ENCODE measurements at places on chromosomes 16 and 17.

DNA sequence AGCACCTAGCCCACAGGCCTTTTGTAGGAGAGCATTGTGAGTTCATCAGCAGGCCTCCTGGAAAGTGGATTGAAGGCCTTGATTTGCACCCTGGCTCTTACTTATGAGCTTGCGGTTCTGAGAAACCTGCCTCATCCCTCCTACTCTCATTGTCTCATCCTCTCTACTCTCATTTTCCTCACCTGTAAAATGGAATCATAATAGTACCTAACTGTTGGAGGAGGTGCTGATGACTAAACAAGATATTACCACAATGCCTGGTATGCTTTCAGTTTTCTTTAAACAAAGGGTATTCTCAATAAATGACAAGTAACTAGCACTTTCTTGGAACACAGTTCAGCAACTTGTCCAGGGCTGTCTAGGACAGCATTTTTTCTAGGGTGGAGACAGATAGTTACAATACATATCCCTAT is 243.1 kb upstream of the MAF start:
- DNase-seq = no peak

GRCh38 chr16:78538292-78538691 is 438.8 kb downstream of the WWOX start:
- no peak for DNase-seq

DNA sequence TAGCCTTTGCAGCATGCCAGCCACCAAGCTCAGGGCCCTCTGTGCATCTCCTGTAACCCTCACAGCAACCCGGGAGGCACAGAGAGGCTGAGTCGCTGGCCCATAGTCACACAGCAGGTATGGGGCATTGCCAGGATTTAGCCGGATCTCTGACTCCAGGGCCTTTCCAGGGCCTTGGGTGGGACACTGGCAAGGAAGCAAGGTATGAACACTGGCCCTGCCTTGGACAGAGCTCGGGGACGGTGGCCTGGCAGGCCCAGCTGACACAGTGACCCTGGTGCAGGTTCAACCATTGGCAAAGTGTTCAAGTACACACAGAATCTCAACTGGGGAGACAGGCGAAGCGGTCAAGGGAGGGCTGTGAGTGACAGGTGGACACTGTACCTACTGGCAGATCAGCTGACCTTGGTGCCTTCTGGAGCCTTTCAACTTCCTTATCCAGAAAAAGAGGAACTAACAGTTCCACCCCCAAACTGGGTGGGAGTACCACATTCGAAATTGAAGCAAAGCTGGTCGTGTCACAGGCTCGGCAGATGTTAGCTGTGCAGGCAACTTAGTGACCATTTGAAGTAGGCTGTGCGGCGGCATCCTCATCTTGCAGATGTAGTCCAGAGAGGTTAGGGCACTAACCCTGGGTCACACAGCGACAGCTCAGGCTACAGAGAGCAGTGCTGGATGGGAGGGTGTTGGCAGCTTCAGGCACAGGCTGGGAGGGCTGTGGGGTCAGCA is 287.4 kb downstream of the SEC14L1 start:
- no peak for DNase-seq

- DNase-seq = no peak
These were observed 22.5 kb downstream of the CCR7 start for GRCh38 chr17:40542558-40543411.

DNA sequence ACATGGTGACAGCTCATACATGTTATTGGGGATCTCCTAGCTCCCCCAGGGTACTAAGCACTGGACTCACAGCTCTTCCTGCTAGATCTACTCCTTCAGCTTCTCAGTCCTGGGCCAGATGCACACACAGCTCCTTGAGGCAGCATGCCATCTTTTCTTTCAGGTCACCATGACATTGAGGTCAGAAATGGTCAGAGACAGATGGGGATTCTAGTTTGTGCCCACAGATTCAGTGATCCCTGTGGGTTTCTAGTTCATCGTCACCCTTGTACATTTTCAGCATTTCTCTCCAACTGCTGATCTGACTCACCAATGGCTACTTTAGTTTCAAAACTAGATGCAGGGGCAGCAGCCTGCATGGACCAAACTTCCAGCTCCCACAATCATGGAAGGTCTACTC is 560.7 kb upstream of the PSMD7 start:
- no peak for DNase-seq

GRCh38 chr17:75876938-75877751 is 1.2 kb downstream of the TRIM47 start:
- DNase-seq = no peak

GRCh38 chr17:41049110-41049509 is 2.0 kb upstream of the KRTAP2-1 start:
- no peak for DNase-seq

- DNase-seq = no peak
These were observed 94.6 kb downstream of the EMP2 start for GRCh38 chr16:10485698-10486382.

Data from NCI-H2081 treated with DMSO at 0.1 percent for 48 hours (cell line).